ENCODE measurements at places on chromosomes 5 and 9.

DNA sequence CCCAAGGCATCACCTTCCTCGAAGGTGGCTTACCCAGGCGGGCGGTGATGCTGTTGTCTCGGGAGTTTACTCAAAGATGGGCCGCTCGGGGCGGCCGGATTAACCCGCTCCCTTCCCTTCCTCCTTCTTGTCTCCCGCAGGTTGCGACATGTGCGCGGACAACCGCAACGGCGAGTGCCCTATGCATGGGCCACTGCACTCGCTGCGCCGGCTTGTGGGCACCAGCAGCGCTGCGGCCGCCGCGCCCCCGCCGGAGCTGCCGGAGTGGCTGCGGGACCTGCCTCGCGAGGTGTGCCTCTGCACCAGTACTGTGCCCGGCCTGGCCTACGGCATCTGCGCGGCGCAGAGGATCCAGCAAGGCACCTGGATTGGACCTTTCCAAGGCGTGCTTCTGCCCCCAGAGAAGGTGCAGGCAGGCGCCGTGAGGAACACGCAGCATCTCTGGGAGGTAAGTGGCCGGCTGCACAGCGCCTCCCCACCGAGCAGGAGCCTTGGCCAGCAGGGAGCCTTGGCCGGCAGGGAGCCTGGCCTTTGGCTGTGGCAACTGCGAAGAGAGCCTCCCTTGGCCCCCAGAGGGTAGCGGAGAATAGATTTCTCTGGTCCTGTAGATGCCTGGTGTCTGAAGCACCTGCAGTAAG lies 10.6 kb downstream of the PRDM6 start:
- H3K4me1 ChIP-seq, result peaks cover under 1% of the 10 kb centered on the region
- H3K27me3 ChIP-seq, result peaks cover 64% of the 10 kb centered on the region
- H3K36me3 ChIP-seq, result no peaks in the 10 kb centered on the region
- no peak overlapping the region for H3K4me3 ChIP-seq
- no peak overlapping the region for H3K27ac ChIP-seq

DNA sequence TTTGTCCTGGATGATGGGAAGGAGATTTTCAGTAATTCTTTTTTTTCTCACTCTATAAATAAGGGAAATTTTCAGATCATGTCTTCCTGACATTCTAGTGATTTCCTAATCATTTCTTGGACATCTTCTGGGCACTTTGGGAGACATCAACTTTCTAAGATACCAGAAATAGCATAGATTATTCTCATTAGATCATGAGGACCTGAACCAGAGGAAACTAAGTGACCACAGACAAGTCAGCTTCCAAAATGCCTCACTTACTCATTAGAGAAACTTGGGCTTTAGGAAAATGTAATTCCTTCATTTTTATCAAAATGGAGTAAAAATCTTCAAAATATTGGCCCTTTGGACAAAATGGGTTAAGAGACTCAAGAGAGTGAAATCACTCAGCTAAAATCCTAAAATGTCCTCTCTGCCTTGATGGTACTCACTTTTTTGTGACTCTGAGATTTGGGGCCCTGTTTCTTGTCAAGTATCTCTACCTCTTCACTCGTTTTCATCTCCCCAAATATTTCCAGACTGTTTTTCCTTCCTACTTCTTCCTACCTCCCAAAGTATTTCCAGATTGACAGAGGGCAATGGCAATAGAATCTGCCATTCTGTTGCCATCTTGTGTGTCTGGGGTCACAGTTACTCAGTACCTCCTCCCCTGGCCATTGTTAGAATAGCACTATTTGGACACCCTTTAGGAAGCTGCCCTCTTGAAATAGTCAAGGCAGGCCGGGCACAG lies 194.5 kb downstream of the NR3C1 start:
- peaks cover 31% of the 10 kb centered on the region for H3K4me1 ChIP-seq
- H3K27me3 ChIP-seq, result no peaks in the 10 kb centered on the region
- H3K4me3 ChIP-seq, result no peak overlapping the region
- H3K27ac ChIP-seq, result peak overlapping the region; percentile 7
- DNase-seq, result no peak

- no peak overlapping the region for H3K27ac ChIP-seq
- H3K4me1 ChIP-seq, result peaks cover 41% of the 10 kb centered on the region
- no peaks in the 10 kb centered on the region for H3K27me3 ChIP-seq
- no peak overlapping the region for H3K4me3 ChIP-seq
- DNase-seq, result peak; percentile 19
- peaks cover 16% of the 10 kb centered on the region for H3K36me3 ChIP-seq
These were observed 21.5 kb upstream of the ZBTB34 start for GRCh38 chr9:126838895-126839294.

DNA sequence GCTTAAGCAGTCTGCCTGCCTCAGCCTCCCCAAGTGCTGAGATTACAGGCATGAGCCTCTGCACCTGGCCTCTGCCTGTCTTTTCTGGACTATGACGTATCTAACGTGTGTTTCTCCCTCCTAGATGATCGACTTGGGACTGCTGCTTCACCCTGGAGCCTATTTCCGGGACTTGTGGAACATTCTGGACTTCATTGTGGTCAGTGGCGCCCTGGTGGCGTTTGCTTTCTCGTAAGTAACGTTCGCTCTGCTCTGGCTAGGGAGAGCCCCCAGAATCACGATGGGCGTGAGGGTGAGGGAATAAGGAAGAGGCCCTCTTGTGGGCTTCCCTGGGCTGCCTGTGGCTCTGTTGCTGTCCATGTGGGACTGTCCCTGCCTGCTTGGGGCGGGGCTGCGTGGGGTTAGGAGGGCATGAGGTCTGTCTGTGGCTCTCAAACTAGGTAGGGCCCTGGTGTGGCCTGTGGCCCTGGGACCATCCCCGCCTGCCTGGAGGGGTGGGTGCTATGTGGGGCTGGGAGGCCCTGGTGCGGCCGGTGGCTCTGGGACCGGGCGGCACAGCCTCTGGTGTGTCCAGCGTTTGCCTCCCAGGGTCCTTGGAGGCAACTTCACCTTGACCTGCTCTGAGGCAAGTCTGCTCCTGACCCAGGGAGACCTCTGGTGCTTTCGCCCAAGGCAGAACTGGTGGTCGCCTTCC lies 171.7 kb downstream of the CACNA1B start:
- no peaks in the 10 kb centered on the region for H3K36me3 ChIP-seq
- no peak overlapping the region for H3K4me3 ChIP-seq
- no peaks in the 10 kb centered on the region for H3K4me1 ChIP-seq
- no peak for DNase-seq
- H3K27ac ChIP-seq, result no peak overlapping the region
- H3K27me3 ChIP-seq, result peaks cover 4% of the 10 kb centered on the region

GRCh38 chr5:152477536-152477935 lies 72.5 kb upstream of the NMUR2 start:
- H3K36me3 ChIP-seq, result no peaks in the 10 kb centered on the region
- H3K4me3 ChIP-seq, result no peak overlapping the region

DNA sequence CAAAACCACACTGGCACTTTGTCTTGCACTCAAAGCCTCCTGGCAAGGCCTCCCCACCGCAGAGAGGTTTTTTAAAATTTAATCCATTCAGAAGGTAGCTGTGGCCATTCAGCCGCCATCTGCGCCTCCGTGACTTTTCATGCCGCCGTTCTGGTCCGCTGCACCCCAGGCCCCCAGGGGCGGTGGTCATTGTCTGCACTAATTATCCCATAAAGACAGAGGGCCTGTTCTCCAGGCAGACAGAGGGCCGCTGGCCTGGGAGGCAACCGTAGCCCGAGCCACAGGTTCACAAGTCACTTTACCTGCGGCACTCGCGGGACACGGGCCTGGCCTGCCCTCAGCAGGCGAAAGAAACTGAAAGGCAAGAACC lies 49.4 kb downstream of the EXD3 start:
- no peak overlapping the region for H3K27ac ChIP-seq
- H3K27me3 ChIP-seq, result no peaks in the 10 kb centered on the region
- H3K4me1 ChIP-seq, result no peaks in the 10 kb centered on the region

DNA sequence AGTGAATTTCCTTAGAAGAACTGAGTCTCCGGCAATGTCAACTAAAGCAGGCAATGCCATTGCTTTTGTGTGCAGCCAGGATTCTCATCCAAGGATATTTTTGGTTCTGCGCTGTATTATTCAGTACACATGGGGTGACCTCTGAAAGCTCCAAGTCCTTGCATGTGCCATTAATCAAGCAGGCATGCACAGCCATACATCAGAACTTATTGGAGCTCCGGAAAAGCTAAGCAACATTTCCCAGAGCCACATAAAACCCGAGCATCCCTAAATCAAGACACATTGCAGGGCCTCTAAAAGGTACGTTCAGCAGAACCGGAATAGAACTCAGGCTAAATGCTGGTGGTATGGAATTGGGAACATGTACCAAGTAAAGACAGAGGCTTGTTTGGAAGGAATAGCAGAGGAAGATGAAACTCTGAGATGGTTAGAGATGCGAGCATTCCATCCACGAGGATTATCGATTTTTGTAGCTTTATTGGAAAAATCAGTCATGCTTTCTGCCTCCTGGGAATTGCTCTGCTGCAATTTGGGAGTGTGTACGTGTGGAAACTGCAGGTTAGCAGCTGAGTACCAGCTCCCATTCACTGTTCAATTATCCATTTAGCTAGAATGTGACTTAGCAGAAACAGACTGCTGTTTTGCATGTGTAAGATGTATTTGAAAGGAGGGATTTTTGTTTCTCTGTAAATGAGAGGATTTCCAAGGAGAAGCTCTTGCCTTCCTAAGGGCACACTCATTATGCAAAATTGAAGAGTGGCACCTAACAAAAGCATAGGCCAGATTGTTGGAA lies 143.7 kb upstream of the WWC1 start:
- H3K27ac ChIP-seq, result no peak overlapping the region
- no peaks in the 10 kb centered on the region for H3K4me1 ChIP-seq
- DNase-seq, result no peak

DNA sequence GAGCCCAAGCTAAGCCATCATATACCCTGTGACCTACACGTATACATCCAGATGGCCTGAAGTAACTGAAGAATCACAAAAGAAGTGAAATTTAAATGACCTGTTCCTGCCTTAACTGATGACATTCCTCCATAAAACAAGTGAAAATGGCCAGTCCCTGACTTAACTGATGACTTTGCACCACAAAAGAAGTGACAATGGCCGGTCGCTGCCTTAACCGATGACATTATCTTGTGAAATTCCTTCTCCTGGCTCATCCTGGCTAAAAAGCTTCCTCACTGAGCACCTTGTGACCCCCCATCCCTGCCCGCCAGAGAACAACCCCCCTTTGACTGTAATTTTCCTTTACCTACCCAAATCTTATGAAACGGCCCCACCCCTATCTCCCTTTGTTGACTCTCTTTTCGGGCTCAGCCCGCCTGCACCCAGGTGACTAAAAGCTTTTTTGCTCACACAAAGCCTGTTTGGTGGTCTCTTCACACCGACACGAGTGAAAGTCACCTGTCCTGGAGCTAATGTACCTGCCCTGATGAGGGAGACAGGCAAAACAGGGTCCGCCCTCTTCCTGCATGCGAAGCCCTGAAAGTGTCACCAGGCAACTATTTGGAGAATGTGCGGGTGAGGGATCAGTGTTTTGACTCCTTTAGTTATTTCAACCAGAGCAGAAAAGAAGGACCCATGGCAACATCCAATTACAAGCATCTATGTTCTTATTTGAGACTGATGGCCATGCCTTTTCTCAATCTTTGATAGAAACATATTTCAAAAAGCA lies 266.1 kb downstream of the SMARCA2 start:
- H3K36me3 ChIP-seq, result no peaks in the 10 kb centered on the region
- no peaks in the 10 kb centered on the region for H3K4me1 ChIP-seq
- H3K27ac ChIP-seq, result no peak overlapping the region
- no peak overlapping the region for H3K4me3 ChIP-seq
- no peaks in the 10 kb centered on the region for H3K27me3 ChIP-seq
- DNase-seq, result no peak

DNA sequence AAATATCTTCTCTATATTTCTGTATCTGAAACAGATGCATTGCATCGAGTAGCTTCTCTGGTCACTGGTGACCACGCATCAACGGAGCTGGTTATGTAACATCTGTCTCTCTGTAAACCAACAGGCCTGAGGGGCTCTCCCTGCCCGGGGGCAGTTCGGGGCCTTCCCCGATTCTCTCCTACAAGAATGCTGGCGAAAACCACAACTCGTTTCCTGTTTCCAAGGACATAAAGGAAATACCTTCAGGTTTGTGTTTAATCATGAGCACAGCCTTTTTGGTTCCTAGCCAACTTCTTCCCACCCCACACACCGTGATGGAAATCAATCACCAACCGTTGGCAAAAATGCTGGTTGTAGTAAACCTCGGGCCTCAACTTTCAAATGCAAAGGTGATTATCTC lies 25.1 kb downstream of the GDNF start:
- H3K36me3 ChIP-seq, result no peaks in the 10 kb centered on the region
- DNase-seq, result no peak
- no peak overlapping the region for H3K4me3 ChIP-seq
- no peak overlapping the region for H3K27ac ChIP-seq

- no peaks in the 10 kb centered on the region for H3K27me3 ChIP-seq
- no peaks in the 10 kb centered on the region for H3K4me1 ChIP-seq
- no peak overlapping the region for H3K4me3 ChIP-seq
These were observed 383.3 kb upstream of the PRR16 start for GRCh38 chr5:120080781-120081180.

- H3K4me1 ChIP-seq, result no peaks in the 10 kb centered on the region
- no peak overlapping the region for H3K27ac ChIP-seq
- peaks cover 31% of the 10 kb centered on the region for H3K36me3 ChIP-seq
These were observed 19.9 kb downstream of the URM1 start for GRCh38 chr9:128390813-128391711.

DNA sequence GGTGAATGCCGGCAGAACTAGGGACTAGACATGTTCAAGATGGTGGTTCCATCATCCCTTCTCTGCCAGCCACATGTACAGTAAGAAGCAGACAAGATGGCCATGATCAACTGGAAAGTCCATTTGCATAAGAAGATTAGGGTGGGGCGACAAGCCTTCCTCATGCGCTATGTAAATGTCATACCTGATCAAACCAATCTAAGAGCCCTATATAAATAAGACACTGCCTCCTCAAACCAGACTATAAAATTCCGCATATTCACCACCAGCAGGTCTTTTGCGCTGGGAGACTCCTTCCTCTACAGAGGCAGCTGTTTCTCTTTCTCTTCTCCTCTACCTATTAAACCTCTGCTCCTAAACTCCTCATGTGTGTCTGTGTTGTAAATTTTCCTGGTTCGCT lies 53.8 kb downstream of the TIMD4 start:
- peaks cover 23% of the 10 kb centered on the region for H3K4me1 ChIP-seq
- no peak for DNase-seq
- H3K4me3 ChIP-seq, result no peak overlapping the region
- H3K27ac ChIP-seq, result no peak overlapping the region
- peaks cover 16% of the 10 kb centered on the region for H3K36me3 ChIP-seq

DNA sequence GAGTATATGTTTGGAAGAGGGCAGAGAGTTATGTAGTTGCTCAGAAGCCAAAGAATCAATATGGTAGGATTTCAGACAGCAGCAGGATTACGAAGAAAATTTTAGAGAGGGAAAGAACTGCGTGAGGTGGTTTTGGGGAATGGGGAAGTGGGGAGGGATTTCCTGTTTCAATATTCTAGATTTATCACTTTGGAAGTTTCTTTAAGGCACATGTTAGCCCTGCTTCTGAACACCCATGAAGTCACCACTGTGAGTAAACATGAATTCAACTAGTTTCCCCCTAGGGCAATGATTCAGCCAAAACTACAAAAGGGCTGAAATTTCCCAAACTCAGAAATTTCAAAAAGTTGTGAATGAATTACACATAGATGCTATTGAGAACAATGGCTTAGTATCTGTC lies 132.2 kb downstream of the EBF1 start:
- H3K4me3 ChIP-seq, result no peak overlapping the region
- no peaks in the 10 kb centered on the region for H3K4me1 ChIP-seq
- H3K36me3 ChIP-seq, result no peaks in the 10 kb centered on the region
- DNase-seq, result no peak
- no peak overlapping the region for H3K27ac ChIP-seq
- H3K27me3 ChIP-seq, result peaks cover 6% of the 10 kb centered on the region

Measured in activated CD8-positive, alpha-beta T cell treated with anti-CD3 and anti-CD28 coated beads for 36 hours (primary cell).